ENCODE measurements at places on chromosomes 3 and 15. TPM values are rescaled to one million over a fixed set of nuclear protein-coding genes. Genes with fewer than 3 reads are reported as not detected.

DNA sequence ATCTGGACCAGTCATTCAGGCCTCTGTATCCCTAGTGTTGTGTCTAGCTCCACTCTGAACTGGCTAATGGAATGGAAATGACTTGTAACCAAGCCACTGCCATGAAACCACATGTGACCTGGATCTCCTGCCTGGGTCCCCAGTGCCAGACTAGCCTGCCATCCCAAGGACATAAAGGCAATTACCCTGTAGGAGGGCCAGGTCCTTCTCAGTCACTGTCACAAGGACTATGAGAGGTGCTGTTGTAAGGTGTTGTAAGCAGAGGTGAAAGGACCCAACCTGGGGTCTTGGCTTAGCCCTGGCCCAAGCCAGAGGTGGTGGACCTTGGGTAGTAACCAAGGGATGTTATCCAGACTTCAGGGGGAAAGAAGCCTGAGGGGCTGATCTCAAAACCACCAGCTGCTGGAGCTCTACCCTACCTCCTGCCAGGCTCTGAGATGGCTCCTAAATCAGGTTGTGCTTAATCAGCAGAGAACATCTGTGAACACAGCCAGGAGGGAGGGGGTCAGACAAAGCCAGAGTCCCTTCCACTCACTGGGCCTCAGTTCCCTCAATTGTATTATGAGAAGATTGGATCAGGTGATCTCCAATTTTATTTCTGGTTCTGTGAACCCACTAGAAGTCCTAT lies 15.7 kb upstream of the KLHL24 start:
- H3K36me3 ChIP-seq: no peaks in the 10 kb centered on the region
- H3K27ac ChIP-seq: no peak overlapping the region
- DNase-seq: no peak
- no peak overlapping the region for H3K4me3 ChIP-seq
- H3K27me3 ChIP-seq: no peaks in the 10 kb centered on the region

Gene BOC
- total RNA-seq: 3.0 TPM

DNA sequence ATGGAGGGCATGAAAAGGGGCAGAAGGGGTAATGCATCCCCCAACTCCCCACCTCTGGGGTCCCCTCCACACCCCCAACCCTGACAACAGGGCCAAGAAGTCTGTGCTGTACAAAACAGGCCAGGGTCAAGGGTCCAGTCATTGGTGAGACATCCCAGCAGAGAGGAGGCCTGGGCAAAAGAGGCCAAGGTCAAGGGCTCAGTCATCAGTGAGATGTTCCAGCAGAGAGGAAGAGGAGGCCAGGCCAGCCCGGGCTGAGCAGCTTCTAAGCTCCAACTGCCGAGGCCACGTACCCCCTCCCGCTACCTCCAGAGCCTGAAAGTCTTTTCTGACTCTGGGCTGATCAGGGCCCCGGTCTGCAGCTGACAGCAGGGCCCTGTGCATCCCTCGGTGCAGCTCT lies 52.4 kb downstream of the LHFPL4 start:
- no peaks in the 10 kb centered on the region for H3K36me3 ChIP-seq
- DNase-seq: no peak
- no peak overlapping the region for H3K4me3 ChIP-seq
- no peaks in the 10 kb centered on the region for H3K27me3 ChIP-seq

- H3K27ac ChIP-seq: no peak overlapping the region
- peaks cover 24% of the 10 kb centered on the region for H3K4me1 ChIP-seq
- no peaks in the 10 kb centered on the region for H3K27me3 ChIP-seq
- no peak for DNase-seq
- H3K36me3 ChIP-seq: no peaks in the 10 kb centered on the region
- no peak overlapping the region for H3K4me3 ChIP-seq
Measured at GRCh38 chr15:90650117-90650955, 66.8 kb upstream of the BLM start.

Gene APBA2
- not detected for total RNA-seq
